ENCODE measurements at places on chromosomes 2 and 18.

GRCh38 chr2:75790121-75790813, 79.6 kb upstream of the GCFC2 start:
- no peak for DNase-seq

DNA sequence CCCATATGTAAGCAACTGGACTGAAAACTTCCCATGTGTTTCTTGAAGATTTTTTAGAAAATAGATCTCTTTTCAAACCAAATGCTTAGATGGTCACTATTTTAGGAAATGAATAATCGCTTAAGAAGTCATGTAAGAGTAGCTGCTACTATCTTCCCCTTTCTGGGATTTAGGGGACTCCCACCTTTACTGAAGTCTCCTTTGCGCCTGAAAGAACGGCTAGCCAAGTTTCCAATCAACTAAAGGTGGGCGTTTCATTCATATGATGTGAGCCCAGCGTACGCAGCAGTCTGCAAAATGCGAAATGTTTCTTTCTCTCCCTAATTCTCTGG, 1.1 kb downstream of the DIPK1C start:
- DNase-seq, result no peak

DNA sequence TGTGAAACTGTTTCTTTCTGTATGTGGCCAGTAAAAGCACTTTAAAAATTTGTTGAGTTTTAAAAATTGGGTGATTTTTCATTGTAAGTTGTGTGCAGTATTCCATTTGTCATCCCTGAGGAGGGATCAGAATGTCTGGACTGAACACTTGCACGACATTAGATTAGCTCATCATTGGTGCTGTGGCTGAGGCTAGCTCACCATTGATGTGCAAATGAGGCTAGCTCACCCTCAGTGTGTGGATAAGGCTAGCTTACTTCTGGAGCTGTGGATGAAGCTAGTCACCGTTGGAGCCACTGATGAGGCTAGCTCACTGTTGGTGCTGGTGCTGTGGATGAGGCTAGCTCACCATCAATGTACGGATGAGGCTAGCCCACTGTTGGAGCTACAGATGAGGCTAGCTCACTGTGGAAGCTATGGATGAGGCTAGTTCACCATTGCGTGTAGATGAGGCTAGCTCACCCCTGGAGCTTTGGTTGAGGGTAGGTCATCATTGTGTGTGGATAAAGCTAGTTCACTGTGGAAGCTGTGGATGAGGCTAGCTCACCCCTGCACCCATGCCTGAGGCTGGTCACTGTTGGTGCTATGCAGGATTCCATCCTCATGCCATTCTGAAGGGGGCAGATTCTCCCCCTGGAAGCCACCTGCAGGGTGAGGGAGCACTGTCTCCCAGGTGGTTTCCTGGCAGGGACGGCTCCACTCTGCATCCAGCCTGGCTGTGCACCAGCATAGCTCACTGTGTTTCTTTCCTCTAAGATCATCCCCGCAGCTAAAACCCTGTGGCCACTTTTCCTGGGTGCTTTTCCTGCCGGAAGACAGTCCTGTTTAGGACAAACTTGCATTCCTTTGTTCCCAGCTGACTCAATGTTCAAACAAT, 101.1 kb downstream of the TWIST2 start:
- DNase-seq, result no peak

DNA sequence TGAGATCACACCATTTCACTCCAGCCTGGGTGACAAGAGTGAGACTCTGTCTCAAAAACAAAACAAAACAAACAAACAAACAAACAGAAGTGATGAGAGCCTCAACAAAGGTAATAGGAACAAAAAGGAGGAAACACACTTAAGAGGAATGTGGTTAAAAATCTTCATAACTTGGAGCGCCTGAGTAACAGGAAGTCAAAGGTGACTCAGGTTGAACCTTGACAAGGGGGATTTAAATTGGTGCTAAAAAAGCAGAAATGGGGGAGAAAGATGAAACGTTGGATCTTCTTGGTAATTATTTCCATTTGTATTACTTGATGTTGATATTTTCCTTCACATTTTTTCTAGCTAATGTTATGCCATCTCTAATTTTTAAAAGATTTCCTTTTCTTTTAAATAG, 318.5 kb upstream of the TCF4 start:
- DNase-seq, result no peak

GRCh38 chr2:204104811-204105210, 168.2 kb downstream of the ICOS start:
- no peak for DNase-seq

- no peak for DNase-seq
These were observed 11.5 kb downstream of the MFSD2B start for GRCh38 chr2:24021122-24021998.

DNA sequence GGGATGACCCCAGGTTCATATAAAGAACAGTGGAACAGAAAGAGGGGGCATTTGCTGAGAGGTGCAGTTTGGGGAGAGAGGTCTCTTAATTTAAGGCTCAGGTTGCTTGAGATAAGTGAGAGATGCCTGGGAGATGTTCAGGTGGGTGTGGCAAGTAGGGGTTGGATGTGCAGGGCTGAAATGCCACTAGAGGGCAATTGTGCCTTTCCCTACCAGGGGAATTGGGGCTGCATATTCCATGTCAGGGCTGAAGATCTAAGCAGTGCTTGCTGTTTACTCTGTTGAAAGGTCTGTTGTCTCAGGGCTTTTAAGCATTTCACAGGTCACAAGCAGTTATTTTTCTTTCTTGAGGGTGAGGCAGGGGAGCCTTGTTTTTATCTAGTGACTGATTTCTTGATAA, 7.8 kb downstream of the CCDC85A start:
- DNase-seq, result no peak

DNA sequence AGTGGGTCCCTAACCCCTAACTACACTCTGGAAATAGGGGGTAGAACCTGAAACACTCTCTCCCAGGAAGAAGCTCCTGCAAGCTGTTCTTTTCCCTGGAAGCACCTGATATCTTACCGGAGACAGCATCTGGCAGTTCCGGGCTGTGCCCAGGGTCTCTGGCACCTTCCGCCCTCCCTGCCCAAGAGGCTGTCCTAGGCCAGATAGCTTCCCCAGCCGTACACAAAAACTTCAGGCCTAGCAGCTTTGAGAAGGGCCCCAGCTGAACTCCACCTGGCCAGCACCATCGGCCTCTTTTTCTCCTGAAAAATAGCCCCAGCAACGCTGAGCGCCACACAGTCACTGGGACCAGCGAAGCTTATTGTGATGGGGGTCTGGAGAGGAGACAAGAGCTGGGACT, 9.7 kb downstream of the OSR1 start:
- no peak for DNase-seq

DNA sequence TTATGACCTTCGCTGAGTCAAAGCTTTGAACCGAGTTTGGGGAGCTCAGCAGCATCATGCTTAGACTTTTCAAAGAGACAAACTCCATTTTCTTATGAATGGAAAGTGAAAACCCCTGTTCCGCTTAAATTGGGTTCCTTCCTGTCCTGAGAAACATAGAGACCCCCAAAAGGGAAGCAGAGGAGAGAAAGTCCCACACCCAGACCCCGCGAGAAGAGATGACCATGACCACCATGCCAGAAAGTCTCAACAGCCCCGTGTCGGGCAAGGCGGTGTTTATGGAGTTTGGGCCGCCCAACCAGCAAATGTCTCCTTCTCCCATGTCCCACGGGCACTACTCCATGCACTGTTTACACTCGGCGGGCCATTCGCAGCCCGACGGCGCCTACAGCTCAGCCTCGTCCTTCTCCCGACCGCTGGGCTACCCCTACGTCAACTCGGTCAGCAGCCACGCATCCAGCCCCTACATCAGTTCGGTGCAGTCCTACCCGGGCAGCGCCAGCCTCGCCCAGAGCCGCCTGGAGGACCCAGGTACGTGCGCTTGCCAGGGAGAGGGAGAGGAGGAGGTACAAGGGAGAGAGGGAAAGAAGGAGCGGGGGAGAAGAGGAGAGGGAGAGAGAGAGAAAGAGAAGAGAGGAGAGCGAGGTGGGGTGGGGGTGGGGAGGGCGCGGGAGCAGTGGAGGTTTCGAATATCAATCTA, at the start of gene DLX1:
Gene DLX1 (plus strand): TSS at position 48 of the 700 bp plus-strand sequence. CDS start 171 bp downstream, at position 219.
- DNase-seq, result no peak

DNA sequence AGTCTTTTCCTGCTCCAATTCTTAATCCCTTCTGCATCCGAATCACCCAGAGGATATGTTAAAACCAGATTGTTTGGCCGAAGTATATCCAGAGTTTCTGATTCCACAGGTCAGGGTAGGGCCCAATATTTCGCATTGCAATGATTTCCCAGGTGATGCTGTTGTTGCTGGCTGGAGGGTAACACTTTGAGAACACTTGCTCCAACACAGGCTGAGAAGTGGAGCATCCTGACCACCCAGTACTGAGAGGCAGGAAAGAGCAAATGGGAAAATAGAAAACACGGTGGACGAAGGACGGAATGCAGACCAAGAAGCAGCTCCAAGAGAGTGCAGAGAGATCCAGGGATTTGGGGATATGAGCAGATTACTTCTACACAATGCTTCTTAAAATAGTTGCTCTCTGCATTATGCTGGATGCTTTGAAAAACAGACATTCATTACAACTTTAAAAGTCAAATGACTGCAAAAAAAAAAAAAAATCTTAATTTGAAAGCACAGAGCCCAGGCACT, 362.2 kb upstream of the SLC14A2 start:
- no peak for DNase-seq

DNA sequence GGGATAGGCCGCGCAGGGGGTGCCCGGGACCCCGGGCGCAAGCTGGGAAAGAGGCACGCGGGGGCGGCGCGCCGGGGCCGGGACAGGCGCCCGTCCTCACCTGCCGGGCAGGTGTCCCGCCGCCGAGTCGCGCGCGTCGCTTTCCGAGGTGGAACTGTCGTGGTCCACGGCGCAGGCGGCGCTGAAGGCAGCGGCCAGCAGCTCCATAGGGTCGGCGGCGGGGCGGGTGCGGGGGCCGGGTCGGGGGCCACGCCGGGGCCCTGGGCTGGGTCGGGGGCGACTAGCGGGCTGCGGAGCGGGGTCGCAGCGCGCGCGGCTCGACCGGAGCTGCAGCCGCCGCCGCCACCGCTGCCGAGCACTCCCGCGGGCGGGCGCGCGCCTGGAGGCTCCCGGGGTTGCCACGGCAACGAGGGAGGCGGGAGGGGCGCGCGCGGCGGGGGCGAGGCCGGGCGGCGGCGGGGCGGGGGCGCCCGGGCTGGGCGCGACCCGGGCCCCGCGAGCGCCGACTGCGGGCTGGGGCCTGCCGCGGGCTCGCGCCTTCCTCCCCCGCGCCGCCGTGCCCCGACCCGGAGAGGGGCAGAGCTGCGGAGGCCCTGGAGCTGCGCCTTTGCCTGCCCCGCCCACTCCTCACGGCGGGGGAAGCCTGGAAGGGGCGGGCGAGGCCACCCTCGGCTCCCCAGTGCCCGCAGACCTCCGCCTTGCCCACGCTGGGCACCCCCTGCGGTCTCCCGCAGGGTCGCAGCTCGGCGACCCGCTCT, 57.9 kb downstream of the SNORC start:
- DNase-seq, result no peak

- no peak for DNase-seq
These were observed 136.0 kb upstream of the FAM98A start for GRCh38 chr2:33735096-33735495.

DNA sequence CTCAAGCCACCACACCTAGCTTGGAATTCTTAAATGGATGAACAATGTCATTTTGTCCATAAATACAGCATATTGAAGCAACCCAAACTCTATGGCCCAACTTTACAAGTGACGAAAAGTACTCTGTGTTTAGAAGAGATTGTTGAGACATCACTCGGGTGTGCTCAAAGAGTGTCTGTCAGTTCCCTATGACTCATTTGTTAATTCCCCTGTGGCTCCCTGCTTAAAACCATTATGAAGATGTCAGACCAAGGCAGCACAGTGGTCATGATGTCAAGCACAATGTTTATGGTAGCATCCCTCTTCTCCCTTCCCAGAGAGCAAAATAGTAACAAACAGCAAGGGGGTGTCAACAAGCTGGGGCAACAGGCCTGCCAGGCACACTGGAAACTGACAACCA, 3.0 kb downstream of the LYG1 start:
- no peak for DNase-seq

DNA sequence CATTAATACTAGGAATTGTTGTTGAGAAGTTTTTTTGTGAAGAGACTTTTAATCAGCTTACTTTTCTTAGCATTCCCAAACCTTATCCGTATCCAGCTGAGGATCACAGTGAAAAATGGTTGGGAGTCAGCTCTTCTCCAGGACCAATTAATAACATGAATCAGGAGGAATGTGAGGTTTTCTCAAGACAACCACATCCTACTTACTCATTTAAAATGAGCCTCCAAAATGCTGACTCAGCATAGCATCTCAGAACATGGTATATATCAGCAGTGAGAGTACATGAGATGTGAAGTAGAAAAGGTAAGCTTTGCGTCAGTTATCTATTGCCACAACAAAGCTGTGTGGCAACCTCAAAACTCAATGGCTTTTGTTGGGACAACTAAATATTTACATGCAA, 140.3 kb downstream of the NRP2 start:
- no peak for DNase-seq

DNA sequence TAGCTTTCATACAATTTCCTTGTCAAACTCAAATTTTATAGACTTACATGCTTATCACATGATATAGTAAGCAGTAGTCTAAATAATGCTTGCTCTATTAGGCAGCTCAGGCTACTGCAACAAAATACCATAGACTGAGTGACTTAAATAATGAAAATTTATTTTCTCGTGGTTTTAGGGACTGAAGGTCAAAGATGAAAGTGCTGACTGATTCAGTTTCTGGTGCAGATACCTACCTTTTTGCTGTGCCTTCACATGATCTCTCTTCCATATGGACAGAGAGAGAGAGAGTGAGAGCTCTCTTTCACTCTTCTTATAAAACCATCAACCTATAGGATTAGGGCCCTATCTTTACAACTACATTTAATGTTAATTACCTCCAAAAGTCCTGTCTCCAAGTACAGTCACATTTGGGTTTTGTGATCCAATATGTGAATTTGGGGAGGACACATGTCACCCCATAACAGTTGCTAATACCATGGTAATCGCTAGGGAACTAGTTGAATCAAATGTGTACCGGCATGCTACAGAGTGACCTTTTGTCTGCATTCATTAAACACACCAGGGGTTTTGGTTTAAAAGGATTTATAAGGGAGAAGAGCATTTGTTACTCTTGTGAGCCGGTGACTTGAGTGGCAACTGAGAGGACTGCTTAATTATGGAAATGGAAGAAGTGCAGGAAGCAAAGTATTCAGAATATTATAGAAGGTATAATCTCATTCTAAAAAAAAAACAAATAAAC, 723.4 kb upstream of the LRRTM4 start:
- no peak for DNase-seq

GRCh38 chr2:205658572-205658971, 23.7 kb upstream of the NRP2 start:
- DNase-seq, result no peak

GRCh38 chr2:60808330-60808801, 52.3 kb downstream of the PAPOLG start:
- DNase-seq, result no peak

- DNase-seq, result no peak
These were observed 26.3 kb downstream of the IRS1 start for GRCh38 chr2:226773291-226773690.

DNA sequence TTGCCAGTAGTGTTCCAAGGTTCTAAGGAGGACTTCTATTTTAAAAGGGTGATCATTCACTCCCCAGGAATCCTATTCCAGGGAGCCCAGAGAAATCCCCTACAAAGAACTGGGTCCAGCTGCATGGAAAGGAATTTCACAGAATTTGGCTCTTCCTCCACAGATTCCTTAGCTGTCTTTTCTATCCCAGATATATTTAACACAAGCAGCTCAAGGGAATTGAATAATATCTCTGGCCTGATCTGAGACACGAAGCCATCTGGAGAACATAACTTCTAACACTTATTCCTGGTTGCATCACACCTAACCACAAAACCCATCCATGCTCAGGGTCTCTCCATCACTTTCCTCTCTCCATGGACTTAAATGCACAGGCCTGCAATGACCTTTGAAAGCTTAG, 306.7 kb upstream of the ACVR2A start:
- DNase-seq, result no peak

Measured in GM12864 (cell line).